ENCODE measurements at places on chromosomes 7 and 10.

DNA sequence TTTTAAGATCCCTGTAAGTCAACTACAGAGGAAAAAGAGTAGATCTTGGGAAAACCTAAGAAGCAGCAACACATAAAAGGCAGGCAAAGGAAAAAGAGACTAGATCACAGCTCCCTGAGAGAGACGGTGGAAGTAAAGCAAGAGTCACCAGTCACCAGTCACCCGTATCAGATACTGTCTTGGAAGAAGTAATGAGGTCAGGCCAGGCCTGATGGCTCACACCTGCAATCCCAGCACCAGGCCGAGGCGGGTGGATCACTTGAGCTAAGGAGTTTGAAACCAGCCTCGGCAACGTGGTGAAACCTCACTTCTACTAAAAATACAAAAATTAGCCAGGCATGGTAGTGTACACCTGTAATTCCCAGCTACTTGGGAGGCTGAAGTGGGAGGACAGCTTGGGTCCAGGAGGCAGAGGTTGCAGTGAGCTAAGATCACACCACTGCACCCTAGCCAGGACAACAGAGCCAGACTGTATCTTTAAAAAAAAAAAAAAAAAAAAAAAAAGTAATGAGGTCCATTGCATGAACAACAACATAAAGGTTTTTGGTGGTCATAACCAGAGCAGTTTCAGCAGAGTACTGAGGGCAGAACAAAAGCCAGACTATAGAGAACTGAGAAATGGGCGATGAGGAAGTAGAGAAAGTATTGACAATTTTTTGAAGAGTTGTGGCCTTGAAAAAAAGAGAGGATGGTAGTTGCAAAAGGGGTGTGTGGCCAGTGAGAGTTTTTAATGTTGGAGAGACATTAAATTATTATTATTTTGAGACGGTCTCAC, 16.9 kb downstream of the ZNF713 start:
- DNase-seq, result no peak

GRCh38 chr10:72080042-72080975, 8.0 kb downstream of the SPOCK2 start:
- no peak for DNase-seq

- no peak for DNase-seq
These were observed 294.4 kb upstream of the MKI67 start for GRCh38 chr10:128420623-128421022.

DNA sequence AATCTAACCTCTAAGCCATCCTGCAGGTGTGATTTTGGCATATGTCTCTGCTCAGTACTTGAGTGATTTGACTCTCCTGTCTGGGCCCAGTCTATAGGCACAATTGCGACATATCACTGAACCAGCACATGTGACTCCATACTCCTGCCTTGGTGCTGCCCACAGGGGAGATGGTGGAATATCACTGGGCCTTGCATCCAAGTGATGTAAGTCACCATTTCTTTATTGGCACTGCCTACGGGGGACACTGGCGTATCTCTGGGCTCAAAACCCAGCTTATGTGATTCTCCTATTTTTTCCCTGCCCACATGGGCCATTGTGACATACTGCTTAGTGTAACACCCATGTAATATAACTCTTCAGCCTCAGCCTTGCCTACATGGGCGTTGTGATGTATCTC, 48.1 kb upstream of the ZNF680 start:
- no peak for DNase-seq

- no peak for DNase-seq
These were observed 712.2 kb upstream of the GHITM start for GRCh38 chr10:83427101-83427500.

- DNase-seq, result no peak
These were observed 32.1 kb downstream of the CRCP start for GRCh38 chr7:66146701-66147100.

GRCh38 chr7:2559283-2559950, 638 bp downstream of the IQCE start:
- DNase-seq, result no peak

GRCh38 chr10:6916601-6917000, 336.5 kb upstream of the PRKCQ start:
- DNase-seq, result no peak

GRCh38 chr7:57220746-57221145, 88.5 kb upstream of the ZNF479 start:
- DNase-seq, result no peak

DNA sequence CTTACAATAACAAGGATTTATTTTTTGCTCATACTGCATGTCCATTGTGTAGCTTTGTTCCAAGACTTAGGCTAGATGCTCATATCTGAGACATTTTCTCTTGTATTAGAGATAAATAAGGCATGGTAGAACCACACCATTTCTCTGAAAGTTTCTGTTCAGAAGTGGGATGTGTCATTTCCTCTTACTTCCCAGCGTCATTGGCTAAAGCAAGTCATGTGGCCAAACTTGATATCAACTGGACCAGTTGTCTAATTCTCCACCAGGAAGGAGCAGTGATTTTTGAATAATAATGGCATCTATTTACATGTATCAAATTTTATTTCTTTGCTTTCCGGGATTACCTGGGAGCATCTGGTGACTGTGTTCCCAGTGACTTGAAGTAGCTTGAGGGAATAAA, 38.3 kb downstream of the AHCYL2 start:
- DNase-seq, result no peak

DNA sequence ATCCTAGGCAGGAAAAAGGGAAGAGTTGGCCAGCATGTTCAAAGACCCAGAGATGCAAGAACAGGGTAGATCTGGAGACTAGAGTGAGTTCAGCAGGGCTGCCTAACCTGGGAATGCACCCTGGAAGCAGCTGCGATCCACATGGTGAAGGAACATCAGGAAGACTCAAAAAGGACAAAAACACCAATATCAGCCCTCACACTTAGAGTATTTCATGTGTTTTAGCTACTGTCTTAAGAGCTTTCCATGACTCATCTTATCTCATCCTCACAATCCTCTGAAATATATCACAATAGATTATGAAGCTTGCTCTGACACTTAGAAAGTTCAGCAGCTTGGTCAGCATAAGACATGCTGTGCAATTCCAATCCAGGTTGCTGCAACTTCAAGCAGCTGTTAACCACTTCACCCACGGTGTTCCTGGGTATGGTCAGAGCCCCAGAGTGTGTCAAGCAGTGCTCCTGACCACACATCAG, 380.9 kb downstream of the PARD3 start:
- peak; percentile 62 for DNase-seq

DNA sequence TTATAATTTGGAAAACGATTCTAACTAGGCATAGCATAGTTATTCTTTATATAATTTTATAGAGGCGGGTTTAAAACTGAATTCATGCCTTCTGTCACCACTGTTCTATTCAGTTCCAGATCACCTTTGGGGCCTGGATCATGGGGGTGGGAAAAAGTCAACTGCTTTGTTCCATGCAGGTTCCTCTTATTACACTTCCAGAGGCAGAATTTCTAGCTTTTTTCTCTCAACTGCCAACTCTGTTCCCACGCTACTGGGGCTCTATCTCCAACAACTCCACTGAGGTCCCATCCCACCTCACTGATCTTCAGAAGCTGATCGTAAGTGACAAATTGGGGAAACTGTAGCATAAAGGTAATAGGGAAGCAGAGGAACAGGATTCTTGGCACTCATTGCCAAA, 283.6 kb upstream of the IMMP2L start:
- no peak for DNase-seq

DNA sequence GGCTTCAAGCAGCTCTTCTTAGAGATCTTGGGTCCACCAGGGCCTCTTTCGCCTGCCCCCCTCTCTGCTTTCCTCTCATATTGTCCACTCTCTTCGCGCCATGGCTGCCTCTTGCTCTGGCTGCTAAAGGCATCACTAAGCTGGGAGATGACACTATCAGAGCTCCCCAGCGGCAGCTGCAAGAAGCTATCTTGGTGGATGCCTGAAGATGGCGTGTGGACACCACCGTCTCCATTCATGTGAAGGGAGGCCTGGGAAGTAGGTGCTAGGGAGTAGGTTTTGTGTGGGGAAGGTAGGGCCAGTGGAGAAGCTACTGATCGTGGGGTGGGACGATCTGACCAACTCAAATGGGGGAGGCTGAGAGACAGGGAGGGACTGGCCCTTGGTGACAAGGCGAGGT, 45.9 kb upstream of the PDLIM1 start:
- no peak for DNase-seq

Measured in smooth muscle cell of the brain vasculature (primary cell).